ENCODE measurements at places on chromosomes 13 and 19.
A peak's percentile ranks its signal among the peaks of the same experiment; 100 is the strongest.

- no peak for DNase-seq
These were observed 16.1 kb downstream of the ZNF536 start for GRCh38 chr19:30388327-30388726.

- DNase-seq, result no peak
These were observed 30.2 kb upstream of the CD33 start for GRCh38 chr19:51194527-51195315.

GRCh38 chr19:44050740-44051649 is 841 bp upstream of the ZNF223 start:
- DNase-seq, result peak; percentile 62

DNA sequence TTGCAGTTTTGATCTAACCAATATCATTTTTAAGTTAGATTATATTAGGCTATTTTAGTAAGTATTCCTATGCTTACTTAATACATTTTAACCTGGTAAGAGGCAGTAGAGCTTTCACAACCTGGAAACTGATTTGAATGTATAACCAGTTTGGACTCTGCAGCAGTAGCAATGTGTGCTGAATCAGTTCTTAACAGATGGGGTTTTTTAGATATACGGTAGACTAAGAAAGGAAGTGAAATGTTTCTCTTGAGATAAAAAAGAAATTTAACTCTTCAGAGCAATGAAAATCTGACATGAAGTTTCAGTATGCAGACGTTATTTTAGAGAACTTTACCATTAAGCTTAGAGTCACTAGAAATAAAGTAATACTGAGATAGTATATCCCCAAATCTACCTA is 2.7 kb downstream of the NBEA start:
- no peak for DNase-seq

DNA sequence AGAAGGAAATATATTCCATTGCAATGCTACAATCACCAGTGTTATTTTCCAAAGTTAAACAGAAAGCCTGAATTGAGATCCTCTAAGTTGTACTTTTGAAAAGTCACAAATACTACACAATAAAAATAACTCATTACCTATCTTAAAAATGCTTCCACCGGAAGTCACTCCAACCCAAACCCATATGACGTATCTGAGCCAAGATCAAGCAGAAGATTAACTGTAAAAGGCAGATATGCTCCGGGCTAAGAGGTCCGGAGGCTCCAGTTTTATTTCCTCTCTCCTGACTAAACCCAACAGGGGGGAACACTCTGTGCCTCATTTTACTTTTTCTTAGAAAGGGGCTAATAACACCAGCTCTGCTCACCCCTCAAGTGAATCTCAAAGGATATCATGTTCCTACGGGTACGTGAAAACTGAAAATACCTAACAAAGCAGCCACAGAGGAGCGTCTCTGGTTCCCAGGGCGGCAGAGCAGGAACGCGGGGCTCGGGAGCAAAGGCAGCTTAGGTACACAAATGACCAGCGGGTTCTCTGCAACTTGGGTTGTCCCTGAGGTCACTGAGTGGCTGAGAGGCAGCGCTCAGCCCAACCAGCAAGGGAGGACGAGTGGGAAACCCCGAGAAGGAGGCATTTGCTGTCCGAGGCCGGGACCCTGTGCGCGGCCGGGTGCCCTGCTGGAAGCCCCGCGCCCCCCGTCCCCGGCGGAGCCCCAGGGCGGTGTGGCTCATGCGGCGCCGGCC is 750 bp downstream of the RAB20 start:
- DNase-seq, result no peak
